NCI-H2227 treated with DMSO at 0.1 percent for 48 hours (cell line): ENCODE measurements at places on chromosomes 6 and 20.

GRCh38 chr6:41757271-41757670 lies 10.1 kb upstream of the PGC start:
- no peak for DNase-seq

DNA sequence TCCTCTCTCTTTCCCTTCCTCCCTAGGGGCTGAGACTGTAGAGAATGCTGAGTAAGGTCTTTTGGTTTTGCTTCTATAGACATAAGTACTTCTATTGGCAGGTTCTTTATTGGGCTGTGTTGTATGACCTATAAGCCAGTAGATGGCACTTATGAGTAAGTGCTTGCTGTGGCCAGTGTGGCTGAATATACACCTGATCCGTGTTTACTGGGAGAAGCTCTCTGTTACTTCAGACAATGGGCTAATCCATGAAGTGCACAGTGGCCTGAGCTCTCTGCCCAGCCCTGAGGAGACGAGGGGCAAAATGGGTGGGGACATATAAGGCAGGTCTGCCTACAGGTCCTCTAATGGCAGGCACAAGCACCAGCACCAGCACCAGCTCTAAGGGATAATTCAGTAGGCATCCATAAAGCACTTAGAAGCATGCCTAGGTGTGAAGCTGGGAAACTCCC lies 610.3 kb downstream of the RNF144B start:
- DNase-seq = no peak

GRCh38 chr20:60485012-60485760 lies 527.0 kb downstream of the CDH26 start:
- no peak for DNase-seq

- no peak for DNase-seq
Observed at GRCh38 chr6:39654121-39654520, 71.1 kb downstream of the KIF6 start.

DNA sequence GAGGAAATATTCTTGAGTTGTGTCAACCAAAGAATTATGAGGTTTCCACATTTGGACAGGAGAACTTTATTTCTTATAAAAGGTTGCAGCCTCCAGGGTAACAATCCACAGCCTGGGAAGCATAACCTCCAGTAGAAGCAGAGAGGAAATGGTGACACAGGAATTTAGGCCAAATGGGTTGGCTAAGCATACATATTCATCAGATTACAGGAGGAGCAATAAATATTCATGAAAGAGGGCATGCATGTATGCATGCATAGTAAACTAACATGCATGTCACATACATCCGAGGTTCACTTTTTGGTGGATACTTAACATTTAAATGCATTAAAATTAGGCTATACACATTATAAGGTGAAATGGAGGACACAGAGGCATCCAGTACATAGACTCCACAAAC lies 55.7 kb upstream of the NT5E start:
- no peak for DNase-seq

DNA sequence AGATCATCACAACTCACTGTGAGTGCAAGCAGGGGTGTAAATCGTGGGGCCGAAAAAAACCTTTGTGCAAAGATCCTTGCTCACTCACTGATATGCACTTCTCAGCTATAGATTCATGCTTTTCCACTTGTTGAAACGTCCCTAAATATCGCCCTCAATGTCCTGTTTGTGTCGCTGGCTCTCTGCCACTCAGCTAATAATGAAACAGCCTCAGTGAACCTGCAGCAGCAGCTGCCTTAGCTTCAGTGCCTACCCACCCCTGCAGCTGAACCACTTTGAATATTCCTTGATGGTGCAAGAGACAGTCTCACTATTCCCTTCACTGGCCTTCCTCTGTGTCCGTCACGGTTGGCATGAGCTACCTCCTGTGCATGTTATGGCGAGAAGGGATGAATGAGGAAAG lies 128.9 kb upstream of the NAA20 start:
- DNase-seq = no peak
